ENCODE measurements at places on chromosomes 16 and 17.

GRCh38 chr16:48681520-48681919 is 71.5 kb upstream of the N4BP1 start:
- DNase-seq: no peak

- no peak for DNase-seq
Observed at GRCh38 chr16:17213025-17213424, 257.7 kb downstream of the XYLT1 start.

DNA sequence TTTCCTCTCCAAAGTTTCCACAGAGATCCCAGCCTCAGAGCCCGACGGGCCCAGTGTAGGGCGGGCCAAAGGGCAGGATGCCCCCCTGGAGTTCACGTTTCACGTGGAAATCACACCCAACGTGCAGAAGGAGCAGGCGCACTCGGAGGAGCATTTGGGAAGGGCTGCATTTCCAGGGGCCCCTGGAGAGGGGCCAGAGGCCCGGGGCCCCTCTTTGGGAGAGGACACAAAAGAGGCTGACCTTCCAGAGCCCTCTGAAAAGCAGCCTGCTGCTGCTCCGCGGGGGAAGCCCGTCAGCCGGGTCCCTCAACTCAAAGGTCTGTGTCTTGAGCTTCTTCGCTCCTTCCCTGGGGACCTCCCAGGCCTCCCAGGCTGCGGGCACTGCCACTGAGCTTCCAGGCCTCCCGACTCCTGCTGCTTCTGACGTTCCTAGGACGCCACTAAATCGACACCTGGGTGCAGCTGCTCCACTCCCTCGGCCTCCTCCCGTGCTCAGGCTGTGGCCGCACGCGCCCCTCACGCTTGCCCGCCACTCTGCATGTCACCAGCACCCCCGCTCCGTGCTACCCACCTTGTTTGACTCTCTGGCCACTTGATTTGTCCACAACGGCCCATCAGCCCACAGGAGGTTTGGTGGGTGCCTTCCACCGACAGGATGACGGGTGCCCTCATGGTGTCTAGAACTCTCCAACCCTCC is 15.3 kb upstream of the STH start:
- no peak for DNase-seq

- no peak for DNase-seq
Observed at GRCh38 chr17:9635340-9635739, 10.0 kb upstream of the USP43 start.
